ENCODE measurements at places on chromosomes 16 and 17.

DNA sequence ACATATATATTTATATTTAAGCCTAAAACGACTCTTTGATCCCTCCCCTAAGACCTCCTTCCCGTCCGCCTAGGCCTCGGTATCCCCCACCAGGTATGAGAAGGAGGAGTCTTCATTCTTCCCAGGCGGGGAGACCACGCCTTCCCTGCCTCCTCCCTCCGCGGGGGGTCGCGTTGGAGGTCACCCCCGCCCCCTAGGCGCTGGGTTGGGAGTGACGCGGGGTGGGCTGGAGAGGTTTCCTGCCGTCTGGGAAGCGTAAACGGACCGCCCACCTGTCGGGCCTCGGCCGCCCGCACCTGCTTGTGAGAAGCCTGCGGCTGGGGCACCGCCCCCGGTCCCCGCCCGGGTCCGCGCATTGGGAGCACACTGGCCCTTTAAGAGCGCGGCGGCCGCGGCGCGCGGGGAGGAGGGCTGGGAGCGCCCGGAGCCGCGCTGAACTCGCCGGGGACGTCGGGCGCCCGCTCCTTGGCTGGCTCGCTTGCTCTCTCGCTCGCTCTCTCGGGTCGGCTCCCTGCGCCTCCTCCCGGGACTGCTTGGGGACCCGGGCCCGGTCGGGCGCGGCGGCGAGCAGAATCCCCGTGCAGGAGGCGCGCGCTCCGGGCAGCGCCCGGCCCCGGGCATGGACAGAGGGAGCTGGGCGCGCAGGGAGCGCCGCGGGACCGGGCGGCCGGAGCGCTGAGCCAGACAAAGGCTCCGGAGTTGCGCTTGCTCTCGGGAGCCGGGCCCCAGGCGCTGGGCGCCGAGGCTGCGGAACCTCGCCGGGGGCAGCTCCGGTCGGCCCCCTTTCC lies at the start of gene MMP15:
TSS of gene MMP15 (plus strand) at position 404 of the 788 bp plus-strand sequence. CDS start 597 bp downstream, outside the sequence.
- H3K27me3 ChIP-seq: peaks cover 5% of the 10 kb centered on the region
- DNase-seq: peak; percentile 77
- peak within 1 kb of the TSS; percentile 75 for H3K27ac ChIP-seq
- H3K36me3 ChIP-seq: no peaks in the 10 kb centered on the region
- peak within 1 kb of the TSS; percentile 72 for H3K4me3 ChIP-seq

DNA sequence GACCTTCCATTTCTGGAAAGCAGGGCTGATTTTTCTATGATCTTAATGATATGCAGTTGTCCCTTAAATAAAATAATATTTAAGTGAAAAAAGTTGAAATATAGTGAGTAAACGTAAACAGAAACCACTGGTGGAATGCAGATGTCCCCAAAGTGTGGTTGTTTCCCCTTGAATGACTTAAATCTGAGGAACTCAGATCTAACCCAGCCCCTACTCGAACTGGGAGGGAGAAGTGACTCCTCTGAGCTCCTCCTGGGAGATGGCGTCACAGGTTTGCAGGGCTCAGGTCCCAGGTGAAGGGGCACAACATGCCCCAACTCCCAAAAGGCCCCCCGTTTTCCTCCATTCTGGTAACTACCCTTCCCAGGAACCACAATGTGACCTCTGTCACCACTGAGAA lies 142.8 kb downstream of the IRF8 start:
- H3K4me3 ChIP-seq: no peak overlapping the region
- H3K36me3 ChIP-seq: no peaks in the 10 kb centered on the region
- no peak overlapping the region for H3K27ac ChIP-seq
- DNase-seq: no peak
- peaks cover 18% of the 10 kb centered on the region for H3K4me1 ChIP-seq

DNA sequence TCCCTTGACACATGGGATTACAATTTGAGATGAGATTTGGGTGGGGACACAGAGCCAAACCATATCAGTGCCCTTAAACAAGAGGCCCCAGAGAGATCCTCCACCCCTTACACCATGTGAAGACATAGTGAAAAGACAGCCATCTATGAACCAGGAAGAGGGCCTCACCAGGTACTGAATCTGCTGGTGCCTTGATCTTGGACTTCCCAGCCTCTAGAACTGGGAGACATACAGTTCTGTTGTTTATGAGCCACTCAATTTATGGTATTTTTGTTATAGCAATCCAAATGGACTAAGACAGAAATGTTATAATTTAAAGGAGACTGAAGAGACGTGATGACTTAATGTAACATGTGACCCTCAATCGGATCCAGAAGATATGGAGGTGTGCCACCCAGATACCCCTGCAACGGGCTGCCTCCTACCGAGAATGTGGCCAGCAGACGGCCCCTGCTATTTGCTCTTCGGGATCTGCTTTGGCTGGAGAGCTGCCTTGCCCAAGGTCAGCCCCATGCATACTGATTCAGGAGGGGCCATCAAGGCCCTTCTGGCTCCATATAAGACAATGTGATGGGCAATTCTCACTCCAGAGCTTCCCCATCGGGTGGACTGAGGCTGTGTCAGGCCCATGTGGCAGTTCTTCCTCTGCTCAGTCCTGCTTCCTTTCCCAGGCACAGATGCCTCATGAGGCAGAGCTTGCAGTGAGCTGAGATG lies 80.6 kb downstream of the NETO2 start:
- H3K4me3 ChIP-seq: no peak overlapping the region
- H3K27ac ChIP-seq: no peak overlapping the region
- H3K27me3 ChIP-seq: no peaks in the 10 kb centered on the region
- no peaks in the 10 kb centered on the region for H3K4me1 ChIP-seq
- peaks cover 2% of the 10 kb centered on the region for H3K36me3 ChIP-seq
- DNase-seq: no peak

DNA sequence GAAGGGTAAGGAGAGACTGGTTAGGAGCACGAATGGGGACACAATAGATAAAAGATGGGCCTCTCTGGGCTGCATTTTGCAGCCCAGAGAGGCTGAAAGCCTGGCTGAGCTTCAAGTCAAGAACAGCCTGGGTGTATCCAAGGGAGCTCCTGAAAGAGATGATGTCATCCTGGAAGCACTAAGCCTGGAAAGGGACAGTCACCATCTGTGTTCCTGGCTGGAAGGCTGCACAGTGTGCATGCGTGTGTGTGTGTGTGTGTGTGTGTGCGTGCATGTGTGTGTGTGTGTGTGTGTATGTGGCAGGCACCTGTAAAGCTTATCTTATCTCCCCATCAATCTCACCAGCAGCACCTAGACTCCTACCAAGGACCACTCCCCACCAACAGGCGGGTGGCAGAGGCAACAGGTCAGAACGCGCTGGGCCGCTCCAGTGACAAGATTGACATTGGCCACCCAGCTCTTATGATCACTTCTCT lies 44.1 kb downstream of the COG7 start:
- H3K4me1 ChIP-seq: no peaks in the 10 kb centered on the region
- peaks cover 14% of the 10 kb centered on the region for H3K36me3 ChIP-seq
- no peak for DNase-seq
- H3K27ac ChIP-seq: no peak overlapping the region
- no peak overlapping the region for H3K4me3 ChIP-seq
- no peaks in the 10 kb centered on the region for H3K27me3 ChIP-seq

- no peak overlapping the region for H3K27ac ChIP-seq
- H3K27me3 ChIP-seq: no peaks in the 10 kb centered on the region
- no peak for DNase-seq
- H3K4me3 ChIP-seq: no peak overlapping the region
- H3K36me3 ChIP-seq: no peaks in the 10 kb centered on the region
- peaks cover 5% of the 10 kb centered on the region for H3K4me1 ChIP-seq
Measured at GRCh38 chr17:16932611-16933010, 39.3 kb downstream of the TNFRSF13B start.

DNA sequence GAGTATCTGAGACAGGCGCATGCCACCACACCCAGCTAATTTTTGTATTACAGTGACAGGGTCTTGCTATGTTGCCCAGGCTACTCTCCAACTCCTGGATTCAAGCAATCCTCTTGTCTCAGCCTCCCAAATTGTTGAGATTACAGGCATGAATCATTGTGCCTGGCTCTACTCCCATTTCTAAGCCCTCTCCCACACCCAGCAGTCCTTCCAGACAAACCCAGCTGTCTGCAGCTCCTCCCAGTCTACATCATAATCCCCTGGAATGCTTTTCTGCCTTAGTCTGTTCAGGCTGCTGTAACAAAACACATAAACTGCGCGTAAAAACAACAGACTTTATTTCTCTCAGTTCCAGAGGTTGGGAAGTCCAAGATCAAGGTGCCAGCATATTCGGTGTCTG lies 144.5 kb downstream of the GRIN2A start:
- no peaks in the 10 kb centered on the region for H3K36me3 ChIP-seq
- DNase-seq: no peak
- H3K27me3 ChIP-seq: peaks cover 19% of the 10 kb centered on the region
- no peak overlapping the region for H3K4me3 ChIP-seq

- no peak overlapping the region for H3K27ac ChIP-seq
- H3K4me1 ChIP-seq: peaks cover 2% of the 10 kb centered on the region
- H3K4me3 ChIP-seq: no peak overlapping the region
- no peaks in the 10 kb centered on the region for H3K36me3 ChIP-seq
Measured at GRCh38 chr16:55698946-55699345, 43.2 kb downstream of the SLC6A2 start.

GRCh38 chr17:42422412-42422957 lies 571 bp downstream of the CAVIN1 start:
- peaks cover 26% of the 10 kb centered on the region for H3K27me3 ChIP-seq
- peaks cover 19% of the 10 kb centered on the region for H3K4me1 ChIP-seq
- peak overlapping the region; percentile 75 for H3K4me3 ChIP-seq
- H3K27ac ChIP-seq: peak overlapping the region; percentile 48
- DNase-seq: peak; percentile 68

GRCh38 chr16:74577882-74578366 lies 29.0 kb downstream of the GLG1 start:
- no peak overlapping the region for H3K4me3 ChIP-seq
- H3K36me3 ChIP-seq: peaks cover 3% of the 10 kb centered on the region
- peaks cover 76% of the 10 kb centered on the region for H3K4me1 ChIP-seq

- H3K4me1 ChIP-seq: no peaks in the 10 kb centered on the region
- no peak for DNase-seq
- H3K4me3 ChIP-seq: no peak overlapping the region
- H3K36me3 ChIP-seq: no peaks in the 10 kb centered on the region
- no peak overlapping the region for H3K27ac ChIP-seq
Measured at GRCh38 chr17:54608634-54609155, 292.0 kb upstream of the TOM1L1 start.
